ENCODE measurements at places on chromosomes 16 and 17.
A peak's percentile ranks its signal among the peaks of the same experiment; 100 is the strongest.

- no peak for DNase-seq
These were observed 18.3 kb upstream of the ATP2C2 start for GRCh38 chr16:84349862-84350684.

- DNase-seq: no peak
These were observed 54.5 kb downstream of the NACA2 start for GRCh38 chr17:61536422-61536955.

DNA sequence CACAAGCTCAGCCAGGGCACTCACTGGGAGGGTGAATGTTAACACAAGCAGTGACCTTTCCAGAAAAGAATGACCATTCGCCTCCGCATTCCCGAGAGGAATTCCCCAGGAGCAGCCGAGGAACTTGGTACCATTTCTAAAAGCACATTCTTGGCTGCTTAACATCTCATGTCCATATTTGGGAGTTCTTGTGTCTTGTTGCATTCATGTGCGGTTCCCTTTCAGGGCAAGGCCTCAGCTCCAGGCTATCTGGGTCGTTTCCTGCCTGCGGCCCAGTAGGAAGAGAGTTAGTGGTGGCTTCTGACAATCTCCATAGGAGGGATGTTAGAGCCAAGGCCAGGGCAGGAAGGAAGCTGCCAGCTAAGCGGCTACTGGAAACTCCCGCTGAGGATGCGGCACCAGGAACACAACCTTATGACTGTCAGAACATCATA is 27.8 kb upstream of the MEAK7 start:
- DNase-seq: peak; percentile 62

GRCh38 chr16:26983426-26983825 is 83.3 kb upstream of the C16orf82 start:
- DNase-seq: no peak

DNA sequence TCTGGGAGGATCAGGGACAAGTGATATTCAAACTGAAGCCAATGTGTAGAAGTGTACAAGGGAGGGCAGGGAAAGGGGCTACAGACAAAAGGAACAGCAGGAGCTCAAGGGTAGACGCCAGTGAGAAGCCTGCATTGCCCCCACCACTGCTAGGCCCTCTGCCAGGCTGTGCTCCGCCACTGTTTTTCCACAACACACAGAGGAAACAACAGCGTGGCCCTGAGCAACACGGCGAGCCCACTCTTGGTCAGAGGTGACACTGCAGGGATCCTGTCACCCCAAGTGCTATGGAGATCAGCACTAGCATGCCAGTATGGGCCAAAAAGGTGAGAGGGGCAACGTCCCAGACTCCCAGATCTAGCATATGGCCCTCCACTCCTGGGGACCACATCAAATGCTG is 23.4 kb downstream of the MYO18A start:
- no peak for DNase-seq

- DNase-seq: peak; percentile 45
These were observed 44.9 kb upstream of the DNAJA2 start for GRCh38 chr16:47018223-47018891.

- no peak for DNase-seq
These were observed 16.9 kb downstream of the RAB40C start for GRCh38 chr16:606656-607307.

- DNase-seq: no peak
These were observed 128.7 kb upstream of the ZFHX3 start for GRCh38 chr16:73176577-73177013.

- DNase-seq: peak; percentile 49
These were observed at the start of gene GDPD3 for GRCh38 chr16:30113031-30113710. GDPD3 (minus strand) TSS chr16:30113537; CDS start chr16:30113478, 59 bp downstream.

Measured in mucosa of gallbladder (tissue), 1 donor.